Activated CD4-positive, alpha-beta memory T cell treated with anti-CD3 and anti-CD28 coated beads, Interleukin-2, amount 10 ng/mL, durations not matched to agents 7 days and 5 days (primary cell): ENCODE measurements at places on chromosomes 3 and 15.

DNA sequence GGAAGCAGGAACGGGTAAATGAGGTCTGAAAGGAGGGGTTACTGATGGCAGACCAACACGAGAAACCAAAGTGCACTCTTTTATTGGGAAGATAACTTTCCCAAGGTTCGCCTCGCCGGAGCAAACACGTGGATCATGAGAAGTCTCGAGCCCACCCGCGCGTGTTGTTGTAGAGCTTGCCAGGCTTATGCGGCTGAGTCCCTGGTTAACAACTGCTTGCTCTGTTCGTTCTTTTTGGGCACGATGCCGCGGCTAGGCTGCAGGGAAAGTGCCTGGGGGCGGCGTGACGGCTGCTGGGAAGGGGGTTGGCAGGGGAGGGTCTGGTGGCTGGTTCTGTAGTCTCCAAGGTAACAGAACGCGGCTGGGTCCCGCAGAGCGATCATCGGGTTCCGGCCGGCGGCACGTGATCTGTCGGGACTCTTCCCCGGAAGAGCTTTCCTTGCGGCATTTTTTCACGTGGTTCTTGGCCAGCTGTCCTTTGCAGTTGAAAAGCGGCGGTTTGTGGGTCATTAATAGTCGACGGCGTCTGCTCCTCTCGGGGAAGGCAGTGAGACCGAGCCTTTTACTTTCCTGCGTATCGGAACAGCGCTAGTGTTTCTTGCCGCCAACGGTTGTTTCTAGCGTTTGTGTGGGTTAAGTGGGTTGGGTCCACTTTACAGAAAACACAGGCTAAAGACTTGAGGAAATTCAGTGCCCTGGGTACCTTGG is 1.5 kb downstream of the MGA start:
- peak; percentile 65 for DNase-seq

GRCh38 chr3:138124706-138125355 is 7.4 kb downstream of the A4GNT start:
- no peak for DNase-seq

DNA sequence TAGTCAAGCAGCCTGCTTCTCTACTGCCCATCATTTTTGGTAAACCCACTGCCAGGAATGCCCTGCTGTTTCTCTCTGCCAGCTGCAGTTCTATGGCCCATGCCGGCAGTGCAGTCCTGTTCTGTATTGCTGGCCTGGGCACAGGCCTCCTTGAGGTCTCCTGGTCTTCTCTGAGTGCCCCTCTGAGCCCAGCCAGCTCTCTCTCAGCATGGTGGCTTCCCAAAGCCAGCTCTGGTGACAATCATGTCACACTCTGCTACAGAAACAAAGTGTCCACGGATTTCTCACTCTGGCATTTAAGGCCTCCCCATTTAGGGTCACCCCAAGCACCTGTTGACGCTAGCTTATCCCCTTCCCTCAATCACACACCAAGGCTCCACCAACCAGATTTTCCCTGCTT is 24.5 kb downstream of the SRPRB start:
- no peak for DNase-seq

- DNase-seq, result no peak
Observed at GRCh38 chr3:154955907-154956533, 124.1 kb upstream of the MME start.

GRCh38 chr15:37143351-37143750 is 43.0 kb upstream of the MEIS2 start:
- no peak for DNase-seq

DNA sequence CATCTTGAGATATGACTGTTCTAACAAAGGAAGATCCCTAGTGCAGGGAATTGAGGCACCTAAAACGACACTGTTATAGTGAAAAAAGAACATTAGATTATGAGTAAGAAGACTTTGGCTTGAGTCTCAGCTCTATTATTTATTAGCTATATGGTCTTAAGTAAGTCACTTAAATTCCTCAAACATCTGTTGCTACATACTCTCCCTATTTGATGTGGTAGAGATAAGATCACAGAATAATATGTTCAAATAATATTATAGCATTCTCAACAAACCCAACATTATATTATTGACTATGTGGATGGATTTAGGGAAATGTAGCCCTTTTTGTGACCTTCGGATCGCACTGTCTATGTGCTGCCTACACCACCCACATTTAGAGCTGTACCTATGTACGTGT is 136.9 kb downstream of the P2RY1 start:
- DNase-seq, result no peak

DNA sequence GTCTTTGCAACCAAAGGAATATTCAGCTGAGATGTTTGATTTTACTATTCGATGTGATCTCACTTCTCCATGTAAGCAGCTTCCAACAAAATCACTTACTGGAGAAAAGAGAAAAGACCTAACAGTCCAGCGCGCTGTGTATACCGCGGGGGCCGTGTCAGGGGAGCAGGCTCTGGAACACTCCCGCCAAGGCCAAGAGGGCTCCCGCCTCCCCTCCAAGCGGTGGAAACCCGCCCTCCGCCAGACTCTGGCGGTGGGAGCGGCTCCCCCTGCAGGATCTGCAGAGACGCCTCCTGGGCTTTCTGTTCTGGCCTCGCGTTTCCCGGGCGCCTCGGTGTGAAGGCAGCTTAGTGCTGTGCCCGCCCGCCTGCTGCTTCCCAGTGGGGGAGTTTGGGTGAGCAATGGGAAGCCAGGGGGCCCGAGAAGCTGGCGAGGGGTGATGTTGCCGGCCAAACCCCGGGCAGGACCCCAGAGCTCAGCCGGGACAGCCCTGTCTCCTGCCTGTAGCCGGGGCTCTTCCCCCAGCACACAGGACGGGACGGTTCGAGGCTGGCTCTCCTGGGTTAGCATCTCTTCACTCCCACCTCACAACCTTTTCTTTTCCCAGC is 36.3 kb downstream of the CHST14 start:
- DNase-seq, result peak; percentile 68

DNA sequence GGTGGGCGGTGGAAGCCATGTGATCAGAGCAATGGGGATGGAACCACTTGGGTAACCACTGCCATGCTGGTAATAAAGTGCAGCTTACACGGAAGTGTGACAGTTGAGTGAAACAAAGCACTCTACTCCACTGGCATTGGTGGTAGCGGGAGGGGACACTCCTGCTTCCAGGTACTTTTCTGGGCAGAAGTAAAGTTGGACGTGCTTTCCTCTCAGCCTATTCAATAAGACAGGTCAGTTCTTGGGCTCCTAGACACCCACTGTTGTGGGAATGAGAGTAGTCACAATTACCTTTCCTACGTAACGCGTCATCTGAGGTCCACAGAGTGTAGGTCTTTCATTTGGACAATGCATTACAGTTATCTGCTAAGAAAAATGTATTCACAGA is 51.7 kb upstream of the CHD2 start:
- DNase-seq, result no peak

GRCh38 chr3:6108957-6109356 is 752.0 kb upstream of the GRM7 start:
- DNase-seq, result no peak

- no peak for DNase-seq
Observed at GRCh38 chr3:31567036-31567435, 34.3 kb downstream of the STT3B start.

DNA sequence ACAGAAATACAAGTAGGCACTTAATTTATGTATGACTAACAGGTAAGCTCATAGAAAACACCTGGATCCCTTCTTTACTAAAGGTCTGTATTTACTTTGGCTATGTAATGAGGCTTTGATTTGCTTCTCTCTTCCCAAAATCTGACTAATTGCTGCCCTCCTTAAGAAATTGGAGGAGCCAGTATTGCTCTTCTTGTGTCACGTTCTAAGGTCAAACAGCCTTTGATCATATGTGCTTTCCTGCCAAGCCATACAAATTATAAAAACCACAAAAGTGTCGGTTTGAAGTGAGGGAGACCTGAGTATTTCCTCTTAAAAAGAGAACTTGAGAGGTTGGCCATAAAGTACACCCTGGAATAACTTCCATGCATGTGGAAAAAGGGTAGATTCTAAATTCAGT is 112.1 kb upstream of the MB21D2 start:
- no peak for DNase-seq

- no peak for DNase-seq
Observed at GRCh38 chr3:84224262-84224661, 734.5 kb upstream of the CADM2 start.

- DNase-seq, result no peak
Observed at GRCh38 chr15:73781038-73781925, 28.1 kb upstream of the INSYN1 start.

GRCh38 chr3:115239717-115240116 is 92.6 kb upstream of the ZBTB20 start:
- no peak for DNase-seq

DNA sequence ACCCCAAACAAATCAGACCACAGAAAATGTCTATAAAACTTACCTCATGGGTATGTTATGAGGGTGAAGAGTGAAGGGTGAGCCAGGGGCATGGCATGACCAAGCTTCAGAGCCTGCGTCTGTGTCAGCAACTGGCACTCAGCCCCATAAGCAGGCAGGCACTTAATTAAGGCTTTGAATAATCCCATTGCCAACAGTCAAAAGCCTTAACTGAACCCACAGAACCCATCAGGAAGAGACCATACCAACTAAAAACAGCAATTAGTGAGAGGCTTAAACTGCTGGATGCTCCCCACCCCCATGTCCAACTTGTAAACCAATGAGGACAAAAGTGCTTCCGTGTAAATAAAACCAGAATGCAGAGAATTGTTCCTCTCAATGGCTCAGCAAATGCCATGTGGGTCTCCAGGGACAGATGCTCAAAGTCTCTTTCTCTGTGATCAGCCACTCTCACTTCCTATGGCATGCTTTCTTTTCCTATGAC is 126.0 kb downstream of the MYLK start:
- no peak for DNase-seq

GRCh38 chr15:71044006-71044405 is 71.3 kb upstream of the THSD4 start:
- DNase-seq, result no peak

- no peak for DNase-seq
Observed at GRCh38 chr3:82165266-82165665, 403.8 kb upstream of the GBE1 start.
